ENCODE measurements at places on chromosomes 12 and 14.

GRCh38 chr12:107429006-107429705 lies 256.4 kb upstream of the PWP1 start:
- DNase-seq: no peak

DNA sequence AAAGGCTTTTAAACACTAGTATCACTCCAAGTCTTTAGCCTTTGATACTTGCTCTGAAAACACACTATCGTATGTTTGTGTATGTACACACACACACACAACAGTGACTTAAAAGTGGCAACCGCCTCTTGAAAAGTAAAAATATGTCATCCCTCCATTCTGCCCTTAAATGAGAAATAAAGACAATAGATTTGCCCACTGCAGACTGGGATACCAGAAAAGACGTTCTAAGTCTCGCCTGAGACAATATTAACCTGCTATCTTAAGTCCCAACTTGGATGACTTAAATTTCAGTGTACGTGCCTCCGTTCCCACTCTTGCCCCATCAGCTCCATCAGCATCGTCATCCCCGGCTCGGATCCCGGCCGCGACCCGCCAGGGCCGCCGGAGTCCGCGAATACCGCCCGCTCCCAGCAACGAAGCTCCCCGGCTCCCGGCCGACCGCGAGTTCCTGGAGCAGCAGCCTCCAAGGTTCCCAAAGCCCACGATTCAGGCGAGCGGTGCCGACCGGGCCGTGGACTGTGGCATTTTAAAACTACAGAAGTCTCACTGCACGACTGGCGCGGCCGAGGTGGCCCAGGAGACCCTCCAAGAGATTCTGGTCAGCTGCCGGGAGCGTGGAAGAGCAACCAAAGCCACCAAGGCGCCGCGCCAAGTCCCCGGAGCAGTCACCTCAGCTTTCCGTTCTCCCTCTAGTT lies 2.8 kb upstream of the ARID2 start:
- DNase-seq: no peak

DNA sequence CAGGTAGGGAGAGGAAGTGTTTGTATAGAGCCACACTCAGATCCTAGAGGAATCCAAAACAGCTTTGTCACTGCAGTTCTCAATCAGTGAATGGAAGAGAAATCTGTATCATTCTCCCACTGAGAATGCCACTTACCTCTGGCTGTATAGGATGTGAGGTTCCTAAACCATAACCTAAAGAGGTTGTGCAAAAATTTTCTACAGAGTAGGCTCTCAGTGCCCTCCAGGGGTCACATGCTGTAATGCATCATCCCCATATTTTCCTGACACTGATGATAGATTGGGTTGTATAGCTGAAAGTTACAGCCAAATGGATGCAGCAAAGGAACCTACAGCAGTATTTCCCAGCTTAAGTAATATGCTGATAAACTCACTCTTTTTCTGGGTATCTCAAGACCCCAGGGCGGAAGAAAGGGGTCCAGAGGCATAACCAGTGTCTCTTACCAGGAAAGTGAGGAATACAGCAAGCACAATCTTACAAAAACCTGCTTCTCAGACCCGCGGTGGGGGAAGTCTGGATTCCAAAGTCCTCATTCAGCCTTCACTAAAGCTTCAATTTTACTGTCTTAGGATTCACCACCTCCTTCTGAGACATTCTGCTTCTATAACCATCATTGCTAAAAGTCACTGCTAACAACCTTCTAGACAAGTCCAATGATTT lies 3.8 kb downstream of the BCDIN3D start:
- no peak for DNase-seq

GRCh38 chr14:58863661-58864345 lies 226.0 kb downstream of the DACT1 start:
- no peak for DNase-seq

DNA sequence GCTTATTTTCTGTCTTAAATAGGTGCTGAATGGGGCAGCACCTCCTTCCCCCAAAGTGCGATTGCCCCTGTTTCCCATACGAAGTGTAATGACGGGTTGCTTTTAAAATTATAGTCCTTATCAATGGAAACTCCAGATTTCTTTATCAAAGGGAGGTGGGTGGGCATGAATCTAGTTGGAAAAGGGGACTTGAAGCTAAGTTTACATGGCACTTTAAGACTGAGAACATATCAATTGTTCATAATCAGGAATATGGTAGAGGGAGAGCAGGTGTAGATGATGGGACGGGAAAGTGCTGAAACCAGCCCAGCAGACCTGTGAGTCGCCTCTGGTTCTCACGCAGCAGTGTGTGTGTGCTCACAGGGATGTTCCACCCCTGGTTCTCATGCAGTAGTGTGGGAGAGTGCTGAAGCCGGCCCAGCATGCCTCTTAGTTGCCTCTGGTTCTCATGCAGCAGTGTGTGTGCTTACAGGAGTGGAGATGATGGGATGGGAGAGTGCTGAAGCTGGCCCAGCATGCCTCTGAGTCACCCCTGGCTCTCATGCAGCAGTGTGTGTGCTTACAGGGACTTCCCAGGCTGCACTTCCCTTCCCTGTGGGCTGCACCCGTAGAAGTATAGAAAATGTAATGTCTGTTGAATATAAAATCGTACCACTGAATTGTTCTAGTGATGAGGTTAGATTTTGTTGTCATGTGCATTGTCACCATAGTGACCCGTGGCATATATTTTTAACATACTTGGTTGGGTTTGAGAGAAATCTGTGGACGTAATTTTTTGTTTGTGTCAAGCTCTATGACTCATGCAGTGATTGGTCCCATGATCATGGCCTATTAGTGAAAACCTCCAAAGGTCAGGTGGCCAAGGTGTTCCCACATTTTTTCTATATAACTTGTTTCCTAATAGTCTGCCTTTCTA lies 51.6 kb downstream of the GPATCH2L start:
- DNase-seq: no peak

- no peak for DNase-seq
These were observed 38.5 kb downstream of the SLC38A1 start for GRCh38 chr12:46230306-46230705.

Measured in GM12892 (cell line).